ENCODE measurements at places on chromosomes 1 and 21.

GRCh38 chr21:23837564-23837963 lies 1769.7 kb downstream of the MRPL39 start:
- DNase-seq, result no peak

DNA sequence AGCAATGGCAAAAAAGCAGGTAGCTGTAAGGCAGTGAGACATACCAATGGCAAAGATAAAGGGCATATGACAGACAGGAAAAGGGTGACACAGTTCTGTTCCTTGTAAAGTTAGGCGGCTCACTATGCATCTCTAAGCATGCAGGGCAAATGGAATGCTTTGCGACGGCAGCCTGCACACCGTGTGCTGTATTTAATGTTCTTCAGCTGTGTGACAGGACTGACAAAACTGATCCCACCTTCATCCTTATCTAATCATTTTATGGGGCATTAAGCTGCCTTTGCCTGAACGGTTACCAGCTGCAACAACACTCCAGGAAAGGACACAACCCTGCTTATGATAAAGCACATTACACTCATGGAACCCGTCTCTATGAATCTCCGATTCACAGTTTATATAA lies 80.5 kb upstream of the VAV3 start:
- no peak for DNase-seq

GRCh38 chr1:109786531-109787021 lies 22.9 kb upstream of the EPS8L3 start:
- DNase-seq, result no peak

DNA sequence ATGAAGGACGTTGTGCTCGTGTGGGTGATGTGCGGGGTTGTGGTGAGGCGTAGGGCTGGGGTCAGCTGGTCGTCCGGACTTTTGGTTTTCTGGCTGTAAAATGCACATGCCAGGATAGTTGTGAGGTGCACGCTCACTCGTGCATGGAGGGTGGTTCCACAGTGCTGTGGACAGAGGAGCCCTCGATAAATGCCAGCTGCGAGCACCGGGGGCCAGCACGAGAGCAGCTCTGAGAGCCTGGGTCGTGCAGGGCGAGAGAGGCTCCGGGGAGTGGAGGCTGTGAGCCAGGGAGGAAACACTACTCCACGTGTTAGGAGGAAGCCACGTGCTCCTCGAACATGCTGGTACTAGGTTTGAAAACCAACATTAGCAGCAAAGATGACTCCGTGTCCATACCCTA lies 39.4 kb downstream of the COL18A1 start:
- no peak for DNase-seq

GRCh38 chr1:35171579-35171978 lies 21.4 kb downstream of the SFPQ start:
- no peak for DNase-seq

- no peak for DNase-seq
Measured at GRCh38 chr21:45386336-45386727, 18.6 kb upstream of the COL18A1 start.

DNA sequence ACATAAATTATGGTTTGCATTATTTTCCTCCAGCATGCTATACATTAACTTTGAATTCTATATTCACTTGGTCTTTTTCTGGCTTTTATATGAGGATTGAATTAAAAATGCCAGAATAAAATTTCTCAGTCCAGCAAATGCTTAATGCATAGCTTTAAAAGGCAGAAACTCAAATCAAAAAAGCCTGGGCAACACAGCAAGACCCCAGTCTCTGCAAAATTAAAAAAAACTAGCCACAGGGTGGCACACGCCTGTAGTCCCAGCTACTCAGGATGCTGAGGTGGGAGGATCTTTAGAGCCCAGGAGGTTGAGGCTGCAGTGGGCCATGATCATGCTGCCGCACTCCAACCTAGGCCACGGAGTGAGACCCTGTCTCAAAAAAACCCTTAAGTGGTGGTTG lies 19.8 kb downstream of the ATP1B1 start:
- no peak for DNase-seq

- DNase-seq, result no peak
Measured at GRCh38 chr1:112712191-112712590, 2.9 kb downstream of the PPM1J start.

DNA sequence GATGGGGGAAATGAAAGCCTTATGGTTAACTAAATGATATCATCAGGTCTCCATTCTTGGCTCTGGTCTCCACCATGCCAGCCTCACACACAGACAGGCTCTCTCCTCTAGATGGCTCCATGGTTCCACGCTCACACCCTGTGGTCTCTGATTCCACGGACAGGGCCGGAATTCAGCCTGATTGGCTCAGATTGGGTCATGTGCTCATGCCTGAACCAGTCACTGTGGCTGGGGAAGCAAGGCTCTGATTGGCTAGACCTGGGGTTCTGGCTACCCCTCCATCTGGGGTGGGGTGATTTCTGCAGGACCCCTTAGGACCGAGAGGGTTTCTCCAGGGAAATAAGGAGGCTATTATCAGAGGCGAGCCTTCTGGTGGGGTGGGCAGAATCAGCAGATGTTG lies 277.0 kb downstream of the PTPRU start:
- peak; percentile 31 for DNase-seq

GRCh38 chr1:19738669-19739068 lies 61.0 kb downstream of the TMCO4 start:
- no peak for DNase-seq

- DNase-seq, result peak; percentile 12
Measured at GRCh38 chr1:176949033-176949662, 215.4 kb downstream of the ASTN1 start.

DNA sequence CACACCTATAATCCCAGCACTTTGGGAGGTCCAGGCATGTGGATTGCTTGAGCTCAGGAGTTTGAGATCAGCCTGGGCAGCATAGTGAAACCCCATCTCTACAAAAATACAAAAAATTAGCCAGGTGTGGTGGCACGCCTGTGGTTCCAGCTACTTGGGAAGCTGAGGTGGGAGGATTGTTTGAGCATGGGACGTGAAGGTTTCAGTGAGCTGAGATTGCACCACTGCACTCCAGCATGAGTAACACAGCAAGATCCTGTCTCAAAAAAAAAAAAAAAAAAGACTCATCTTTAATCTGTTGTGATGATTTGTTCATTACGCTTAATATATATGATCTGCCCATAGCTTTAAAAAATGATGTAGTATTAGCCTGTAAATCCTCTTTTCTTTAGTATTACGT lies 44.0 kb downstream of the OR10J1 start:
- DNase-seq, result no peak

DNA sequence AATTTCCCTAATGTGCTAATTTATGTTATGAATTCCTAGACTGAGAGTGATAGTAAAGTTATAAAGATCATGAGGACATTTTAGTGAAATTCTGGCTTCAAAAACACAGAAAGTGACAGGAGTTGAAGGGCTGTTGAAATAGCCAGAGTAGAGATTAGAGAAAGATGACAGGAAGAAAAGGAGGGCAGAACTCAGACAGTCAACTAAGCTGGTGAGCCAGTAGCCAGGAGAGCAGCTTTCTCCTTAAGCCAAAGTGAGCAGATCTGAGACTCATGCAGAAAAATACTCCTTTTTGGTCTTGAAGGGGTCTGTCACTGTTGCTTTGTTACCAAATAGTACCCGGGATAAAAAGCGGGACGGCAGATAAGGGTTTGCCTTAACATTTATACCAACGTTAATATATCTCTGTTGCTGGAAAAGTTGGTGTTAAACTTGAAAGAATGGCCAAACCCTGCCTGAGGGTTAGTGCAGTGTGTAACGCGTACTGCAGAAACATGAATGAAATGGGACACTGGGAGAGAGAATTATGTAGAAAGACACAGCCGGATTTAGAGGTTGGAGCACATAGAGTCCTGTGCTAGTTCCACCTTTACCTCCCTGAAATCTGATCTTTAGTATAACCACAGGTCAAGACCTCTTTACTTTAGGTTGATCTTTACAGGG lies 12.8 kb downstream of the AHCYL1 start:
- no peak for DNase-seq

DNA sequence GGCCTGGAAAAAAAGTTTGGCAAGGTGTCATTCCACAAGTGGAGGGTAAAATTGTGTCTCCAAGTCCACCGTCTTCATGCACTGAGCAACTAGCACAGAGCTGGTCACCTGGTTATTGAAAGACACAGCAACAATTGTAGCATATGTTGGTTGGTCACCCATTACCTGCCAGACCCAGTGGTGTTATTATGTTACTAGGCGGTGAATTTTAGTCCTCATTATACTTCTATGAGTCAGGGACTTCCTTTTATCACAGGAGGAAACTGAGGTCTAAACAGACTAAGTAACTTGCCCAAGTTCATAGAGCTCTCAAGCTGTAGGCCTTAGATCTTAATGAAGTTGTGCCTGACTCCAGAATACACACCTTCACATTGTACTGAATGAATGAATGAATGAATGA lies 94.9 kb upstream of the VANGL1 start:
- no peak for DNase-seq
